Activated CD8-positive, alpha-beta memory T cell treated with anti-CD3 and anti-CD28 coated beads, Interleukin-2, amount 50 U/mL, for 48 hours (primary cell): ENCODE measurements at places on chromosomes 4 and X.

DNA sequence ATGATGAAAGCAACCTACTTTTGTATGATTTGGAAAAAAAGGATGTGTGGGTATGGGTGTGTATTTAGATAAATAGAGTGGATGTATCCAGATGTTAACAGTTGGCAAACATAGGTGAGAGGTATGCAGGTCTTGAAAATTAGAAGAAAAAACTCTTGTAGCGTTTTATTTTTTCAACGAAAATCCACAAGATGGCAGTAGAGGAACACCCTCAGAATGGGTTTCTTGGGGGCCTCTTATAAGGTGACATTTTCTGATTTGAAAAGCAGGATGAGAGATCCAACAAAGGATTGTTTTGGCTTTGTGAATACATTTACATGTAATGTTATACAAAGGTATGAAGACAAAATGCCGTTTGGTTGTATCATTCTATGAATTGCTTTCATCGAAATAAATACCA lies 68.3 kb downstream of the FMR1NB start:
- DNase-seq, result no peak

DNA sequence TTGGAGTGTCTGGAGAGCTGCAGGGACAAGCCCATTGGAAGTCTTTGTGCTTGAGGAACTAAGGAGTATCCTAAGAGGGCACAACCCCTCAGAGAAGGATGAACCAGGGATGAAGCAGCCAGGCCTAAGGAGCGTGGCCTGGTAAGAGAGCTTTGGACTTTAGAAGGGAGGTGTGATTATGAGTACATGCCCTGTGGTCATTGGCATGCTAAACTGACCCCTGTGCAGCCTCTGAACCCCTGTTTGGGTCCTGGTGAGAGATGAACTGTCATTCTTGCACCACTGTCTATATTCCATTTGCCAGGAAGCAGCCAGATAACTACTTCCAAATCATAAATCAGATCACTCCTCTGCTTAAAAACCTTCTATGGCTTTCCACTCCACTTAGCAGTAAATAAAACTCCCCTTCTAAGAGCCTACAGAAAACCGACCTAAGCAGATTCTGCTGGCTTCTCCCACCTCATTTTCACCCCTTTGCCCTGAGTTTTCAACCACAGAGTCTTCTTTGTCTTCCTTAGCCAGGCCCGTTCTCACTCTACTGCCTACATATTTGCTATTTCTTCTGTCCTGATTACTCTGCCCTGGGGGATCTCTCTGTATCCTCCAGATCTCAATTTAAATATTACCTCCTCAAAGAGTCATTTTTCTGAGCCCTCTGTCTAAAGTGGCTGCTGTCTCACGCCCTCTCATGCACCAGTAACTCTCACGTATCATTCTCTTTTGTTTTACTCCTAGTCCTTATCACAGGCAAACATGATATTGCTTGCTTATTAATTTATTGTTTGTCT lies 56.7 kb downstream of the MID1IP1 start:
- DNase-seq, result no peak

DNA sequence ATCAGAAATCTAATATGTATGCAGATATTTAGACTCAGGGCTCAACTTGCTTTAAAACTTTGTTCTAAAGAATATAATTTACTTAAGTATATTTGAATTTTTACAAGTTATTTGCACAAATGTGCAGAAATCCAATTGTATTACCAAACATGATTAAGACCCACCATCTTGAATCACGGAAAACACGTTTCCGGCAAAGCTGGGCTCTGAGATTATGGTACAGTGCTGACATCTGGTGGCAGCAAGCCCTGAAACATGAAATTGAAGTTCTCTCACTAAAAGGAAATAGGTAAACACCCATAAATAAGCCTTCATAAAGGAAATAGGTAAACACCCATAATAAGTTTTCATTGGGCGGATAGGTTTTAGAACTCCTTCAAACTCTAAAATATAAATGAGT lies 98.3 kb upstream of the MAOA start:
- peak; percentile 56 for DNase-seq

- no peak for DNase-seq
These were observed at the start of gene TMEM156 for GRCh38 chr4:39032218-39033085. Gene TMEM156 (minus strand): TSS chr4:39032409. CDS start chr4:39032313, 96 bp downstream.

DNA sequence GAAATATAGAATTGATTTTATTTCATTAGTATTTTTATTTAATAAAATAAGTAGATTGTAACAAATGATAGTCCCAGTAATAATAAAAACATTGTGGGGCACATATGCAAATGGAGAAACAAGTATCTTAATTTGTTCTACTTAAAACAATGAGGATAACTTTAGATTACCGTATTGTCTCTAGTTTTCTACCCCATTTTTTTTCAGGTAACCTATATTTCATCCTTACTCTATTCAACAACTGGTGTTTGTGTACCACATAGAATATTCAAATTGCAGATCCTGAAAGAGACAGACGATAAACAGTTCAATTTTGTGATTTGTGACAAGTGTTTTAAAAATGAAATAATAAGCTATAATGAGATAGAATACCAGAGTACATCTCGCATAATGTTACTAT lies 671.8 kb downstream of the GALNTL6 start:
- DNase-seq, result no peak

GRCh38 chrX:29746326-29746725 lies 469.0 kb upstream of the MAGEB2 start:
- DNase-seq, result no peak

- no peak for DNase-seq
These were observed 29.4 kb downstream of the SASH3 start for GRCh38 chrX:129808829-129809796.

DNA sequence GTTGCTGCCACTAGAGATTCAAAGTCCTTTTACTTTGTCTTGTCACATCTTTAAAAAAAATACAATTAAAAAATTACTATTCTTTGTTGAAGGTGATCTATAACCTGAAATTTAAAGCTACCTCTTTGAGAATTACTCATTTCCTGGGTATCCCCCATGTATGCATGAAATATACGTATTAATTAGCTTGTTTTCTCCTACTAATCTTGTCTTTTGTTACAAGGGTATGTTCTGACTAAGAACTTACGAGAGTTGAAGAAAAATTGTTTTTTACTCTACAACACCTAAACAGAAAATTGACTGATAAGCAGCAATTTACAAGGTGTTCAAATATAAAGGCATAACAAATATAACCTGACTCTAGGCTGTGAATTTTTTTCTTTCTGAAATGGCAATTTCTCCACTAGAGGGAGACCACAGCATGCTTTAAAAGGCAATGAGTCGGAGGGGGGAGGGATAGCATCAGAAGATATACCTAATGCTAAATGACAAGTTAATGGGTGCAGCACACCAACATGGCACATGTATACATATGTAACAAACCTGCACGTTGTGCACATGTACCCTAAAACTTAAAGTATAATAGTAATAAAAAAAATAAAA lies 249.6 kb downstream of the OPHN1 start:
- no peak for DNase-seq

DNA sequence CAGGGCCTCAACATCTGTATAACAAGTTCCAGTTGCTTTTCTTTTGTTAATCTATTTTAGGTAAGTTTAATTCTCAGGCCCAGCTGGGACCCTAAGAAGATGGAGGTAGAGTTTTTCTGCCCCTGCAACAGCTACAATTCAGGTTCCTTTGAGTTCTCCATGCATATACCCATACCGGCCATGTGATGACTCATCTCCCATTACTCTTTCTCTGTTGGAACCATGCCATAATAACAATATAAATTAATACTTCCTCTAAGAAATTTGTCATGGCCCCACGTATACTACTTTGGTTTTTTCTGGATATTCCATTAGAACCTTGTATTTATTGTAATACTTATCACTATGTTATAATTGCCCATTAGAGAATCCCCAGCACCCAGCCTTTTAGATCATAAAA lies 1.3 kb upstream of the INTU start:
- no peak for DNase-seq

DNA sequence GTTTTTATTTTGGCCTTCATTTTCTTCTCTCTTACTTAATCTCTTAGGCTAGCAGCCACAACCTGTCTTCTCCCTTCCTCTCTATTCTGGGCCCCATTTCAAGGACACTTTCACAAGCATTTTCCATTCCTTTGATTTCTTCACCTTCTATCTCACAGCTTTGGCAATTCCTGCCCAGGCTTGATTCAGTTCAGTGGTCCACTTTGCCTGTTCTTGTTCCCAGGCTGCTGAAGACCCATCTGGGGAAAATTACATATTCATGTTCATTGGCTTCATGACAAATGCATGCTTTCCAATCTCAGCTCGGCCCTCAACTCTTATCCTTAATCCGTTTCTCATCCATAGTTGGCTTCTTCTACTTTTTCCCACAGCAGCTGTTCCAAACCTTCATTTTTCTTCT lies 38.7 kb upstream of the LPAR4 start:
- no peak for DNase-seq

DNA sequence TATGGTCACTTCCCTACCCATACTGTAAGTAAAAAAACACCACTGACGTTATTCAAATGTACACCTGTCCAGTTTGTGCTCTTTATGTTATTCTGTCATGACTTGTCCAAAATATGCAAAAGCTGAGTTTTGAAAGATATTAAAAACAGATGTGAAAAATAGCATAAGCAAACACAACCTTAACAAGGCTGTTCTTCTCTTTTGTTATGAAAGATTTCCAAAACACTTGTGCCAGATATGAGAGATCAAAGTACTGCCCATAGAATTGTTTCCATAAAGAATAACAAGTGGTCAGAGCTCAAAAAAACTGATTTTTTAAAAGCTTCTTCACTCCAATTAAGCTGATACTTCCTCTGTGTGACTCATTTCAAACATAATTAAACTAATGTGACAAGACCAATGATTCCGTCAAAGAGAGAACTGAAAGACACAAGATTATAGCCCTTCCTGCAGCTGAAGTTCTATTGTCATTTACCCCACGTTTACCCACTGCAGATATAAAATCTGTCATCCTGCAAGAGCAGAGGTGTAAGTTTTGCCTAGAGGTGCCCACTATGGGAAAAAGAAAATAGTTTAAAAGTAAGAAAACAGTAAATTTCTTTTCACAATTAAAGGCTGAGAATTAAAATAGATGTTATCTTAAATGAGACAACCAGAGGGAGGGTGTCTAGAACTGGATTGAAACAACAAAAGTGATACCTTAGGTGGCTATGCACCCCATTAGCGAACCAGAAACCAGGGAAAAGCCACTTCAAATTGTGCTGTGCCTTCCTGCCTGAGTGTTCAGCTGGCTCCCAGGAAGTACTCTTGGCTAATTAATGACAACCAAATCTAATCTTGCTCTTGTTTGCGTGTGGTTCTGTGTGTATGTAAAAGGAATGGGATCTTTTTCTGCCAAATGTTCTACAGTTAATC lies 30.1 kb downstream of the RASSF6 start:
- no peak for DNase-seq

DNA sequence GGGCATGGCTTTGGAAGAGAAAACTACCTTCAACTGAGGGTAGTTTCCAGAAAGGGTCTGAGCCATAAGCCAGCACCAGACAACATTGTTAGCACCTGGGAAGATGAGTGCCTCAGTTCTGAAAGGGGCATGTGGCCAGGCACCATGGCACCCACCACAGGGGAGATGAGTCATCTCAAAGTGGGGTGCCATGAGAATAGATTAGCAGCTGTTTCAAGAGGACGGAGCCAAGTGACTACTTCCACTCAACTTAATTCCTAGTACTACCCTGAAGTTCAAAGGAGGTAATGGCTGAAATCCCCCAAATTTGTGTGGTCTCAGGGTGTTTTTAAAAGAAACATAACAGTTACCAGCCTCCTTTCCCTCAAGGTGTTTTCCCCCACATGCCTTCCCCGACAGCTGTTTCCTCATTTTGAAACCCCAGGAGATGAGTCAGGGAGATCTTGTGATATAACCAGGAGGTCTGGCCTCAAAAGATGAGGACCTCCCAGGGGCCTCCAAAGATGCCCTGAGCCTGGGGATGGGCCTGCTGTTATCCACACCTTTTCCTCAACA lies 27.8 kb upstream of the FTHL17 start:
- peak; percentile 55 for DNase-seq

DNA sequence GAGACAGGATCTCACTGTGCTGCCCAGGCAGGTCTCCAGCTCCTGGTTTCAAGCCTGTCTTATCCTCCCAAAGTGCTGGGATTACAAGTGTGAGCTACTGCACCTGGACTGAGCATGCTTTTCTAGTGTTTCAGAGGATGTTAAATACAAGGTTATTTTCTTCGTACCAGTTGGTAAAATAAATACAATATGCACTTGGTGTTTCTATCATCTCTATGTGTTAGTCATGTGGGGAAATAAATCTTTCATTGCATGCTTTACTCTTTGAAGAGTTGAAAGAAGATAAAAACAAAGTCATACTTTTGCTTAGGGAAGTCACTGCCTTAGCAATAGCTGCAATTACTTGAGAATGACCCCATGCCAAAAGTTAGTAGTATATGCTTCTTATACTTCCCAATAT lies 162.3 kb downstream of the PCDH7 start:
- DNase-seq, result no peak

DNA sequence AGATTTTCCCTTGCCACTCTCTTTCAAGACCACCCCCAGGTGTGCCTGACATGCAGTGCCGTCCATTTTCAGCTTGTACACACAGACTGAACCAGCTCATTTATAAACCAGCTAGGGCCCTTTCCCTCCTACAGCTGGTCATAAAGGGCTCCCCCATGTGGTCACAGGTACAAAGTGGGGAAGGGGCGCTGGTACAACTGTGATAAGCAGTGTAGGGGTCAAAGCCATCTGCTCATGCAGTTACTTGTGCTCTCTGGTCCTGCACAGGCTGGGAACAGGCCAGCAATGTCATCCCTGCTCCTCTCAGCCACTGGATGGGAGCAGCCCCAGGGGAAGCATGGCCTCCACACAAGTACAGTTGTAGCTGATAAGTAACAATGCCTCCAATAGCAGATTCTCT lies 20.6 kb downstream of the GABRQ start:
- DNase-seq, result no peak

DNA sequence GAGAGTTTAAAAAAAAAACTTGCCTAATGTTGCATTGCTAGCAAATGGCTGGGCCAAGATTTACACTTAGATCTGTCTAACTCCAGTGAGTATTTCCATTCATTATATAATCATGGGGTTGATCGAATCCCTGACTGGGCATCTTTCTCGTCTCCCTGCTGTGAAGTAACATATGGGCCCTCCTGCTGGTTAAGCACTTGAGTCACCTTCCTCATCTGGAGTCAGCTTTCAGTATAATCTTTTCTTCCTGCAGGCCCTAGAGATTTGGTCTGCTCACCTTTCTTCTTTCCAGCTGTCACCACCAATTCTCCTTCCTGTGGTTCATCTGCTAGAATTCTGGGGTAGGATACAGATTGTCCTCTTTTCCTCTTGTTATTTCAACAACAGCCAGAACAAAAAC lies 41.6 kb downstream of the TIGD2 start:
- DNase-seq, result no peak

DNA sequence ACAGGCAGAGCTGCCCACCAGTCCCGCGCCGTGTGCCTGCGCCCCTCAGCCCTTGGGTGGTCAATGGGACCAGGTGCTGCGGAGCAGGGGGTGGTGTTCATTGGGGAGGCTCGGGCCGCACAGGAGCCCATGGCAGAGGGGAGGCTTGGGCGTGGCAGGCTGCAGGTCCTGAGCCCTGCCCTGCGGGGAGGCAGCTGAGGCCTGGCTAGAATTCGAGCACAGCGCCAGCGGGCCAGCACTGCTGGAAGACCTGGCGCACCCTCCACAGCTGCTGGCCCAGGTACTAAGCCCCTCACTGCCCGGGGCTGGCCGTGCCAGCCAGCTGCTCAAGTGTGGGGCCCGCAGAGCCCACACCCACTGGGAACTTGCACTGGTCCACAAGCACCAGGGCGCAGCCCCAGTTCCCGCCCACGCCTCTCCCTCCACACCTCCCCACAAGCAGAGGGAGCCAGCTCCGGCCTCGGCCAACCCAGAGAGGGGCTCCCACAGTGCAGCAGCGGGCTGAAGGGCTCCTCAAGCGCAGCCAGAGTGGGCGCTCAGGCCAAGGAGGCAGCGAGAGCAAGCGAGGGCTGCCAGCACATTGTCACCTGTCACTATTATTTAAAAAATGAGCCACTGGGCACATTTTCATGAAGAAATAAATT lies 645.8 kb downstream of the CENPC start:
- DNase-seq, result no peak
